ENCODE measurements at places on chromosomes 1 and 21. TPM values are rescaled to one million over a fixed set of nuclear protein-coding genes. Genes with fewer than 3 reads are reported as not detected.
A peak's percentile ranks its signal among the peaks of the same experiment; 100 is the strongest.

Gene MASP2
- not detected for total RNA-seq

Gene C1QTNF12
- total RNA-seq: 4.4 TPM

Gene PGBD2
- 9.6 TPM for total RNA-seq

Gene RIT1
- total RNA-seq: 32.8 TPM

Gene NBPF10
- total RNA-seq: 1.5 TPM

Gene KRTAP21-2
- not detected for total RNA-seq

GRCh38 chr1:3668585-3669300, 16.4 kb downstream of the TP73 start:
- no peak for DNase-seq

DNA sequence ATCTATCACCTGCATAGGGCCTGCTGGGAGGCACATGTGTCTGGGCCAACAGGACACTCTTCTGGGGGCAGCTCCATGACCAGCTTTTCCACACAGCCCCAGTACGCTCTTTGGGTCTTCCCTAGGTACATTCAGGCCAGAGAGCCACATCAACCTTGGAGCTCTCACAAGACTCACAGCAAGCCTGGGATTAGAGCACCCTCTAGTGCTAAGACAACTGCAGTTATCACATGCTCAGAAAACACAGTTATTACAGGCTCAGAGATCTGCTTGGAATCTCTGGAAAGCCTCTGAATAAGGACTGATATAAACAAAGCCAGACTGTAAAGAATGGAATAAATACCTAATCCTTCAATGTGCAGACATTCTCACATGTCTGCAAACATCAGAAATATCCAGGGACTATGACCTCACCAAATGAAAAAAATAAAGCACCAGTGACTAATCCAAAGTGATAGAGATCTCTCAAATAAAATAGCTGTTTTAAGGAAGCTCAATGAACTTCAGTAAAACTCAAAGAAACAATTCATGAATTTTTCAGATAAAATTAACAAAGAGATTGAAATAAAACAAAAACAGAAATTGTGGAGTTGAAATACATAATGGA, 563.9 kb upstream of the NR5A2 start:
- no peak for DNase-seq

GRCh38 chr1:143653429-143653802, 318.4 kb downstream of the FAM72C start:
- DNase-seq: no peak

DNA sequence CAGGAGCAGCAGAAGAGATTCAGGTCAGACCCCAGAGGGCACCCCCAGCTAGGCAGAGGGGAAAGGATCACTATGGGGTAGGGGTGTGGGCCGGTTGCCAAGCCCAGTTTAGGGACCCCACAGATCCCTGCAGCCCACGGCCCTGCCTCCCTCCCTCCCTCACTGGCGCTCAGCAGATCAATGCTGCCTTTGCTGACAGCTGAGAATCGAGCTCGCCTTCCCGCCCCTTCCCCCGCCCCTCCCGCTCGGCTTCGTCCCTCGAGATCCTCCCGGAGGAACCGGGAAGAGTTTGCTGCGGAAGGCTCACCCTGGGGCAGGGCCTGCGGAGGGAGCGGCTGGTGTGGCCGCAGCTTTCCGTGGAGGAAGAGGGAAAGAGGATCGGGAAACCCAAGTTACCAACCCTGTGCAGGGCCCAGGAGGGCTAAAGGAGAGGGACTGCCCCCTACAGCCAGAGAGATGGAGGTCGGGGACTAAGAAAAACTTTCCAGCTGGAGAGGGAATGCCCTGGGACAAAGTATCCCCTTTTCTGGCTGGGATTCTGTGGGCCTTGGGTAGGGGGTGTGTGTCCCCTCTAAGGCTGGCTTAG, 1.1 kb upstream of the KCNQ4 start:
- DNase-seq: no peak

GRCh38 chr1:12279728-12280464, 50.1 kb downstream of the VPS13D start:
- DNase-seq: no peak

DNA sequence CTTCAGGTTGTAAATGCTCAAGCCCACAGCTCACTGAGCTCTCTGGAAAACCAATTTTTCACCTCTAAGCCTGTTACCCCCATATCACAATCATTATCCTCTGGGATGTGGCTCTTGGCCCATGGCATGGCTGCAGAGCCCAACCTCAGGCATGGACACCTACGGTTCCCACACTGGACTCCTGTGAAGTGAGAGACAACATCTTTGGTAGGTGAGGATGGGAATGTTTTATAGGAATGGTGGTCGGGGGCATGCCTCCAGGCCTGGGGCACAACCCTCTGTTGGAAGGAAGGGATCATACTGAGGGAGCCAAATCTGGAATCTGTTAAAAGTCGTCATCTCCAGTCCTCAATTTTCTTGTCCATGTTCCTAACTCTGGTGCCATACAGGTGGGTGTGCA, 179.1 kb downstream of the FOXD2 start:
- no peak for DNase-seq

GRCh38 chr1:207424570-207425131, 29.5 kb upstream of the CR2 start:
- no peak for DNase-seq

DNA sequence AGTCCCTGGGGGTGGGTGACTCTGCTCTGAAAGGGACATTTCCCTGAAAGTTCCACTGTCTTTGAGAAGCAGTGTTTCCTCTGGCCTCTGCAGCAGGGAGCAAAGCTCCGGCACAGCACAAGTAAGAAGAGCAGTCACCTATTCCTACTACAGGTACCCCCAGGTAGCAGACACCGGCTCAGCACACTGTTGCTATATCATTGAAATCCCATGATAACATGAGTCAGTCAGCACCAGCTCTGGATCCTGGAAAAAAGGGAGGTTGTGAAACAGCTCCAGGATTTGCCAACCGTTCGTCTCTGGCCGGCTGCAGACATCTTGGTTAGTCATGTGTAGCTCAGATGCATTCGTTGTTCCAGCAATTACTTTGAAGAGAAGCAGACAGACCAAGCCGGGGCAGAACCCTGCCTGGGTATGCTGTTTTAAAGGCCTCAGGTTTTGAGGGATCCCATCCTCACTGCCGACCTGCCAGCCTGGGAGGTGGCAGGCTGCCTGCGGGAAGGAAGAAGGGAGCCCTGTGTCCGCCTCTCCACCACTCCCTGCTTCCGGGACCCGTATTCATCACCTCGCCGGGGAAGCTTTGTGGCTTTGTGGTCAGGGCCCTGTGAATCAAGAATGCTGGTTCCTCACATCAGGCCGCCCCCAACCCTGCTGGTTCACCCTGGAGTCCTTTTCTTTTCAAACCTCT, 139.2 kb downstream of the CLIC6 start:
- DNase-seq: peak; percentile 53

DNA sequence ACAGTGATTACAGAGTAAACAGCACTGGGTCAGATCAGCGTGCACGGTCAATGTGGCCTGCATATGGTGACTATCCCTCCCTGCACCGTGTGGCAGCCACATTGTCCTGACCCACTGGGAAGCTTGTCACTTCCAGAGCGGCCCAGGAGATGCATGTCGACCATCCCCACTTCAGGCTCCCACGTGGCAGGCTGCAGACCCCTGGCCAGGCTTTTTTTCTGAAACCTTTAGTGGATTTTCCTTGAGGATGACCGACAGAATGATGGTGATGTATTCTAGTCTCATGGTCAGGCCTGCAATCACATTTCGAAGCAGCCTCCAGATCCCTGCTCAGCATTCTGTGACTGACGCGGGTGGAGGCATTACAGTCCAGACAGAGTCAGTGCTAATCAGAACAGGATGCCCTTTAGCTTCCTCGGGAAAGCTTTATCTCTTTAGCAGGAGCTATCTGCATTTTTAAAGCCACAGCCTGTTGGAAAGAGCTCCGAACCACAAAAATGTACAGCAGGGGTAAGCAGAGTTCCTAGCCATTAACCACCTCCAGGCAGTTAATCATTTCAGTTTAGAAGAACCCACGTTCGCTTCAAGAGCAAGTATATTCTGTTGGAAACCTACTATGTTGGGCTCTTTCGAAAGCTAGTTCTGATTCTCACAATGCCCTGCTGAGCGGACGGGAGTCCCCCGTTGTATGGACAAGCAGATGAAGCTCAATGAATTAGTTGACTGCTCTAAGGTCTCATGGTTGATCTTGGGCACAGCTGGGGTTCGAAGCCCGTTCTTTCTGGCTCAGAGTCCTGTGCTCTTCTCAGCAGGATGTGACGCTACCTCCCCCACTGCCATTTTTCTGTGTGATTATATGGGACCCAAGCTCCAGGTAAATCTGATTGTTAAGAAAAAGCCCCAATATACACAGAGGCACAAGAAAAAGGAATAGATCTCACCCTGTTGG, 56.5 kb downstream of the IRF2BP2 start:
- no peak for DNase-seq

DNA sequence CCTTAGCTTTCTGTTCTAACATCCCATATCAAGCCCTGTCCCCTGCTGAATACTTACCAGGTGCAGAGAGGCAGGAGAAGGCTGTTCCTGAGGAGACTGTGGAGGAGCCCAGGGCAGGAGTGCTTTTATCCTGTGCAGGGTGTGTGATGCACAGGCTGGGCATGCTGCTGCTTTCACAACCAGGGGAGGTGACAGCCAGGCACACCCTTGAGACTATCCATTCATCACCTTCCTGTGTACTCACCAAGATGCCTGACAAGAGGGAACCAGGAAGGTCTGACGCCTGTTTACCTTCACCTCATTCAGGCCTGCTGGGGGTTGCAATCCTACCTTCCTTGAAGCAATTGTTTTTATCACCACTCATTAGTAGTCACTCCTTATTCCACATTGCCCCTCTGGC, at the start of gene LCE3E:
Gene LCE3E, minus strand, starts transcription at position 100 of the 400 bp plus-strand sequence. CDS start 572 bp downstream, outside the sequence.
- DNase-seq: no peak

GRCh38 chr21:46112725-46113215, 14.9 kb downstream of the COL6A2 start:
- DNase-seq: peak; percentile 21

- no peak for DNase-seq
Measured at GRCh38 chr1:48730164-48730910, 46.4 kb downstream of the BEND5 start.

All from activated naive CD8-positive, alpha-beta T cell treated with anti-CD3 and anti-CD28 coated beads, Interleukin-2, amount 10 ng/mL, durations not matched to agents 7 days and 5 days (primary cell).